CD8-positive, alpha-beta memory T cell (primary cell): ENCODE measurements at places on chromosomes 3 and 15.

DNA sequence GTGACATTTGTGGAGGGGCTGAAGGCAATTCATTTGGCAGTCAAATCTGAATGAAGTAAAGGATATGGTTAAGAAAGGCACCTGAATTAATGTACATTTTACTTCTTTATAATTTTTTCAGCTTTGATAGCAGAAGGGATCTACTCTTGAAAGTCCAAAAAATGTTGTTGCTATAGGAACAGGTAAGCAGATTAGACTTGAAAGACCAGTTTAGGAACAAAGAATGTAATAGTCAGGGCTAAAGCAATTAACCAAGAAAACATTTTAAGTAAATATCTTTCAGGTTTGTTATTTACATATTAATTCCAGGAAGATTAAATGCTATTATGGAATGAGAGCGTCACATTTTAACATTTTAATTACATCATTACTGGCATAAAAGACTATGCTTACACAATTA, 1.1 kb downstream of the ATP13A4 start:
- DNase-seq: no peak

- no peak for DNase-seq
Measured at GRCh38 chr15:91769894-91770293, 83.6 kb upstream of the SLCO3A1 start.

- DNase-seq: peak; percentile 73
Measured at GRCh38 chr3:50971487-50971924, 296.8 kb downstream of the DOCK3 start.

GRCh38 chr3:43238801-43239200, 47.5 kb upstream of the SNRK start:
- no peak for DNase-seq

GRCh38 chr3:126684218-126684751, 19.8 kb upstream of the CHCHD6 start:
- DNase-seq: no peak

GRCh38 chr15:36426691-36427090, 152.7 kb upstream of the CDIN1 start:
- DNase-seq: no peak

DNA sequence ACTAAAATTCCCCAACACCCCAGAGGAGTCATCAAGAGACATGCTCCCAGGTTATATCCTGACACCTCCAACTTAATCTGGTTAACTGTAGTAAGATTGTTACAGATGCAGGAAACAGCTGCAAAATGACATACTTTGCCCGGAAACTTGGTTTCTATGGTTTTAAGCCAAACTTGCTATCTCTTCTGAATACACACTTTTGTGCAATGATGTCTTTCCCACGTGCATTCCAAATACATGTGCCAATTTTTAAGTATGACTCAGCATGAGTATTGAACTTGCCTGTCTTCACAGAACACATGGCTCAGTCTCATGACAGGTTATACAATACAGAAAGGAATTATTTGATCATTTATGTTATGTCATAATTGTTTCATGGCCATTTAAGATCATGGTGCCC, 207.0 kb upstream of the DCBLD2 start:
- DNase-seq: no peak

GRCh38 chr3:195475614-195476013, 32.8 kb upstream of the ACAP2 start:
- no peak for DNase-seq

DNA sequence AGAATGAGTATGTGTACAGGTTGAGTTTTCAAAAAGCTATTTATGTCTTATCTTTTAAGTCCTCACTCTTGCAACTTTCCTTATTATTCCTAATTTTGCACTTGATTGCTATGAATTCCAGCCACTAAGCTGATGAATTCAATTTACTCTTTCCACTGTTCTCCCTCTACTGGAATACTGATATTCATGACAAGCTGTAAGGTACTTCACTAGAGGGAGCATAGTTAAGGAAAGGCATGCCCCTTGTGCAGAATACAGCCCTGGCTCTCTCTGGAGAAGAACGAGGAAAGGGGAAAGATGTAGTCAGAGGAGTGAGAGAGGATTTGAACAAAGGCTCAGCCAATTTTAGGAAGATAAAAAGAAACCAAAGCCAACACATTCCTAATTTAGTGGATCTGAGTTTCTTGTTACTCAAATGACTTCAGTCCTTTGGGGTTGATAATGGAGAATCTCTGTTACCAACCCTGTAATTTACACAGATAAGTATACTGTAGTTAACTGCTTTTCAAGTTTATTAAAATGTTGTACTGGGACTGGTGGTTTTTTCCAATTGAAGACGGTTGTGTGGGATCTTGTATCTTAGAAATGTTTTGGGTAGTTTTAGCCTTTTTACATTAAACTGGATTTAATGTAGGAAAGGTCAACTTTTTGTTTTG, 4.0 kb downstream of the SCAANT1 start:
- DNase-seq: no peak
